Neural cell (in vitro differentiated cells): ENCODE measurements at places on chromosomes 7 and 10. TPM values are rescaled to one million over a fixed set of nuclear protein-coding genes. Genes with fewer than 3 reads are reported as not detected.

The AKR1B15 gene
- polyA plus RNA-seq: not detected in 2 replicates

The LRIT2 gene
- polyA plus RNA-seq: not detected in 2 replicates

The C7orf33 gene
- not detected in 2 replicates for polyA plus RNA-seq

The GPR22 gene
- 44.3 and 64.1 TPM in 2 replicates for polyA plus RNA-seq

The NEBL gene
- 16.3 and 16.4 TPM in 2 replicates for polyA plus RNA-seq

The SLC29A4 gene
- 32.4 and 37.1 TPM in 2 replicates for polyA plus RNA-seq

The UNCX gene
- 1.6 TPM in 2 replicates for polyA plus RNA-seq
